ENCODE measurements at places on chromosomes 16 and 17.

- no peak for DNase-seq
Measured at GRCh38 chr17:48489781-48490180, 41.0 kb downstream of the HOXB1 start.

DNA sequence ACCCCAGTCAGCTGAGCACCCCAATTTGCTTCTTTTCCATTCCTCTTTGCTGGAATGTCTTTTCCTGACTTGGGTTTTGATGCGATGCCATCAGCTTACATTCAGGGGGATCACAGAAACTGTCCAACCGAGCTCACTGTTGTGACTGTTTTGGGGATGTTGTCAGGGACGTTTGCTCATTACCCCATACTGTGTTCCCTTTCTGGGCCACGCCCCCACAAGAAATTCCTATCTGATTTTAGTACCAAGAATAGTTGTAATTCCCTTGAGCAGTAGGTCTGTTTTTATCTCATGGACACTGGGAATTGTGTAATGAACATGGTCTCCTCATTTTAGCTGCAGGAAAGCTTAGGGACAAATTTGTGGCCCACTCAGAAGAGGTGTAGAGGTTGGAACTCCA is 2.6 kb upstream of the NTN1 start:
- no peak for DNase-seq

- peak; percentile 65 for DNase-seq
Measured at GRCh38 chr17:4600563-4600962, 16.2 kb downstream of the SMTNL2 start.

DNA sequence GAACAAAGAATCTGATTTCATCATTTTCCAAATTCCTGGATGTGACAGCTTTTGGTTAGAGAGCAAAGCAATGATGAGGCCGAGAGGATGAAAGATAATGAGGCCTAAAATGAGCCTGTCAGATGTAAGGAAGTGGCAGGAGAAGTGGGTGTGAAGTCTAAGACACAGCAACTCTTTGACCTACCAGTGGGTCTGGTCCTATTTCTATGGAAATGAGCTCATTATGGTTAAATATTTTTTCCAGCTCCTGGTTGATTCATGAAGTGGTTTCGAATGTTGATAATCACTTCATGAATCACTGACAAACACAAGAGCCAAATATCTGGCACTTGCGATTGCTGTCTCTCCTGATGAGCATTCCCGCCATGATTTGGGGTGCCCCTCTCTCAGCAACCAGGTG is 273.3 kb upstream of the CDH5 start:
- DNase-seq: no peak

DNA sequence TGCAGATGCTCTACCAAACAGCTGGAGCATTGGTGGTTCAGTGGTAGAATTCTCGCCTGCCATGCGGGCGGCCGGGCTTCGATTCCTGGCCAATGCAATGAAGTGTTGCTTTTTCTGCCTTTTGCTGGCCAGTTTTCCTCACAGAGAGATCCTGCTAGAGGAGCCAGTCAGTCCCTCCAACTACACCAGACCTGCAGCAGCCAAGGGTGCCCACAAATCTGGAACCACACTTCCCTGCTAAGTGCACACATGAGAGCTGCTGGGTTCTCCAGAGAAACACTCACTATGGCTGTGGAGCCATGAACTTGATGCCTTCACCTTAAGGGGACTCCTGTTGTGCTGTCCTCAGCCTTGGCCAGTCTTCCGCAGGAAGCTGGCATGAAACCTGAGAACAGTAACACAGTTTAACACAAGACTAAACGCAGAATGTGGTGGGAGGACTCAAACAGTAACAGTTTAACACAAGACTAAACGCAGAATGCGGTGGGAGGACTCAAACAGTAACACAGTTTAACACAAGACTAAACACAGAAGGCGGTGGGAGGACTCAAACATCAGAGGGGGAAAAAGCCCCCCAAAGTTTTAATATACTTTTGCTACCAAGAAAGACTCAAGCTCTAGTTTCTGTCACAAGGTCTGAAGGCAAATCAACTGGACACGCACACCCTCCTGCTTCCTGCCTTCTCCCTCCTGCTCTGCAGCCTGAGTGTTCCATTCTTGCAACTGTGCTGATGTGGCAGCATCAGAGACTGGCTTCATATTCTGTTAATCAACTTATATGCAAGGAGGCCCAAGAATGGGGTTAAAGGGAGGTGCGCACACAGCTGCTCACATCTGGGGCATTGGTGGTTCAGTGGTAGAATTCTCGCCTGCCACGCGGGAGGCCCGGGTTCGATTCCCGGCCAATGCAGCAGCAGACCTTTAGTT is 12.0 kb downstream of the VAC14 start:
- DNase-seq: no peak

DNA sequence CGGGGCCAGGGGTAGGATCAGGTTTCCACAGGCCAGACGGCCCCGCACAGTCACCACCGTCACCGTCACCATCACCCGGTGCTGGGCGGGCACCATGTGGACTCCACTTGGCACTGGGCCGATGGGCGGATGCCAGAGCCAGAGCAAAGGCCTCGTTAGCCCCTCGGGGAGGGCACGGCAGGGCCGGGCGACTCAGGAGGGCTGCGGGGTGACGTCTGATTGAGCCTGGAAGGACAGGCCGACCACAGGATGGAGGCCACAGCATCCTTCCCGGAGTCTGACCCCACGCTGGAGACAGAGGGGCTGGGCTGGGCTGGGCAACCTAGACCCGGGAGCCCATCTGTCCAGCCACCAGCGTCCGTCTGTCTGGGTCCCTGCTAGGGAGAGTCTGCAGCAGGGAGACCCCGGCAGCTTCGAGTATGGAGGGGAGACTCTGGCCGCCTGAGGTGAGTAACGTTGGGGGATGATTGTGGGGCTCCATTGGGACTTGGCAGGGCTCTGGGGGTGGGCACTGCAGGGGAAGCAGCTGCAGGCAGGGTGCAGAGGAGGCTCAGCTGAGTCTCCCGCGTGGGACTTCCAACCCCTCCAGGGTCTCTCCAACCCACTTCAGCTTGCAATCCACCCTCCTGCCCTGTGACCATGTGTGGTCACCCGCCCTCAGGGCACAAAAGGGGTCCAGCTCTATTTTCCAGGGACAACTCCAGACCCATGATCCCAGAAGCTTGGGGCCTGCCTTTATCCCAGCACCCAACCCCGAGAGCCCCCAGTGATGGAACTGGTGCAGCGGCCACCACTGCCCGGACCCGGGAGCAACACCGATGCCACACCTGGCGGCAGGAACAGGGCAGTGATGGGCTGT is 22.6 kb downstream of the SLC25A10 start:
- no peak for DNase-seq

DNA sequence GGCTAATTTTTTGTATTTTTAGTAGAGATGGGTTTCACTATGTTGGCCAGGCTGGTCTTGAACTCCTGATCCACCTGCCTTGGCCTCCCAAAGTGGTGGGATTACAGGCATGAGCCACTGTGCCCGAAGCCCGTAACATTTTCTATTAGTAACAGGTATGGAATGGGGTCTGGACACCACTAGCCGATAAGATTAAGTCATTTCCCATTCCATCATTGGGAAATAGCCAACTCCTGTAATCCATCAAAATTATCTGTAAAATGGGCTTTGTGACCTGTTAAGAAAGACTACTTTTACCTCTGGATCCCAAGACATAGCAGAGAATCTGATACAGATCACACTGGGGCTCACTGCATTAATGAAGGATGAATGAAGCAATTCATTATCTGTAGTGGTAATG is 3.9 kb upstream of the LUC7L3 start:
- DNase-seq: no peak

- no peak for DNase-seq
Measured at GRCh38 chr17:41433586-41433985, 7.2 kb downstream of the KRT38 start.

DNA sequence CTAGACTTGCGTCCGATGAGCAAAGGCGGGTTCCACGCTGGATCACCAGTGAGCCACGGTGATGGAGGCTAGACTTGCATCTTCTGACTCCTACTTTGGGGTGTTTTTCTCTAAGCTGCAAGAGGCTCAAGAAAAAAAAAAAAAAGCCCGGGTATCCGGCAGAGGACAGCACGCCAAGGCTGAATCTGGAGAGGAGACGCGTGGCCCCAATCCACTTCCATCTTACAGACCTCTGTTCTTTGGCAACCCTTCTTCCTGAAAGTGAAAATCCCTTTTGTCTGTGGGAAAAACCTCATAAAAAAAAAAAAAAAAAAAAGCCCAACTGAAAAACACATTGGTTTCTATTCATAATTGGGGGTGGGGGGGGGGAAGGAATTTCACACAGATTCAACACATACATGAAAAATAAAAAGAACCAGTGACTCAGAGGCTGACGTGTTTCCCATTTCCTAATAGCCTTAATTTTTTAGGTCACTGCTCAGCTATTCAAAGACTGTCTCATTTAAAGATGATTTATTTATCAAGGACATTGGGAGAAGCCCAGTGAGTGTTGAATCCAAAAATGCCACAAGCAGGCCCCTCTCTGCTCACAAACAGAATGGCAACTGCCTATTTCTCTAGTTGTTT is 258.3 kb downstream of the FOXL1 start:
- DNase-seq: no peak

- no peak for DNase-seq
Measured at GRCh38 chr17:62751060-62751691, 56.9 kb downstream of the MARCHF10 start.

- no peak for DNase-seq
Measured at GRCh38 chr16:73743665-73744496, 552.7 kb upstream of the PSMD7 start.

GRCh38 chr17:59108400-59109102 is 1.9 kb upstream of the TRIM37 start:
- no peak for DNase-seq

GRCh38 chr16:4120176-4120575 is 3.9 kb upstream of the ADCY9 start:
- no peak for DNase-seq

GRCh38 chr16:20385844-20386832 is 18.4 kb downstream of the PDILT start:
- DNase-seq: peak; percentile 74

DNA sequence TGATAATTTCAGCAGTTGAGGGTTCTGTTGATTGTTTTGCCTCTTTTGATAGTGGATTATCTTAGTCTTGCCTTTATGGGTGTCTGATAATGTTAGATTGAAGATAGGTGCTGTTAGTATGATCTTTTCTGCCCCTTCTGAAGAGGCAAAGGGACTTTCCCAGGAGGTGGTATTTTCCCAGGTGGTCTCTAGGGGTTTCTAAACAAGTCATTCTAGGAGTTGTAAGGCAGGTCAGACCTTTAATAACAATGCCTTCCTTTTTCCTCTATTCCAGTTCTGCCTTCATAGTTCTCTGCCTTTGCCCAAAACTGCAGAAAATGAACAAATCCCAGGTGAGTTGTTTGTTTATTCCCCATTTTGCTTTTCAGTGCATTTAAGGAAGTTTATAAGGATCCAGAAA is 4.3 kb downstream of the ZFP1 start:
- DNase-seq: no peak

DNA sequence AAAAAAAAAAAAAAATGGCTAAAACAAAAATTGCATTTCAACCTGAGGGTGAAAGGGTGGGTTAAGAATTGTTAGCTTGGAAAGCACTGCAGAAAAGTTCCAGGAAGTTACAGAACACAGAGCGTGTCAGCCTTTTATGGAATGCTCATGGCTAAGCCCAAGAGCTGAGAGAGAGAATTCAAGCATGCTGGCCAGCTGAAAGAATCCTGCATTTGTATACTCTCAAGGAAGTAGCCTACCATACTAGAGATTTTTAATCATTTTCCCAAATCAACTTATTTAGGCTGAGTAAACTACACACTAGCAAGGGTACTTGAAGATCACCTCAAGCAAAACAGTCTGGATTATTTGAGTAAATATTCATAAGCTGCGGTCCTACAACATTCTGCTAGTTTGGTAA is 153.9 kb downstream of the KCNJ2 start:
- DNase-seq: no peak

DNA sequence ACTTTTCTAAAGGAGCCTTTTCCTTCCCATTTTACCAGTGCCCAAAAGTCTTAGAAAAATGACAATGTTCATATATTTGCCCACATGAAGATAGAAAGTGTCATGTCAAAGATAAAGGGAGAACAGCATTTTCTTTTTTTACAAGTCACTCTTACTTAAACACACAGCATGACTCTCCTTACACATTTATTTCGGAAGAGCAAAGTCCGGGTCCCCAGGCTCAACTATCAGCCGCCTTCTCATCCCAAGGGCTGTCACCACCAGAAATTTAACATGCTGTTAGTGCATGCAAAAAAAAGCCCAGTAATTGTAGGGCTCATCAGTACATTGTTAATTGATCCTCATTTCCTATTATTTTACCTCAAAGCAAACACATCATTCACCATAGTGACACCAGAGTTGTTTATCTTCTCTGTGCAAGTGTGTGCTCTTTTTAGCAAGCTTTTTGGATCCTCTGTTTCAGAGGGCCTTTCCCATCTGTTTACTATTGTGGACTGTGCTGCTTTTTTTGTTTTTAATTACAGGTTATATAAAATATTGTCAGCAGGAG is 560.3 kb downstream of the WWOX start:
- no peak for DNase-seq

GRCh38 chr17:46212634-46213435 is 19.6 kb upstream of the KANSL1 start:
- DNase-seq: peak; percentile 67

DNA sequence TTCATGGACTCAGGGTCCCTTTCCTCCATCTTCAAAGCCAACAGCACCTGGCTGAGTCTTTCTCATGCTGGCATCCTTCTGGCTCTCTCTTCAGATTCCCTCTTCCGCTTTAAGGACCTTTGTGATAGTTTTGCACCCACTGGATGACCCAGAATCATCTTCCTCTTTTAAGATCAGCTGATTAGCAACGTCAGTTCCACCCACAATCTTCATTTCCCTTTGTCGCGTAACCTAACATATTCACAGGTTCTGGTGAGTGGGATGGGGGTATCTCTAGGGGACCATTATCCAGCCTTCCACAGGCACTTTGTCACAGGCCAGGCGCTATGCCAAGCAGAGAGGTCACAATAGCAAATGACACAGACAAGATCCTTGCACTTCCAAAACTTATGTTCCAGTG is 593.8 kb downstream of the MAF start:
- no peak for DNase-seq

DNA sequence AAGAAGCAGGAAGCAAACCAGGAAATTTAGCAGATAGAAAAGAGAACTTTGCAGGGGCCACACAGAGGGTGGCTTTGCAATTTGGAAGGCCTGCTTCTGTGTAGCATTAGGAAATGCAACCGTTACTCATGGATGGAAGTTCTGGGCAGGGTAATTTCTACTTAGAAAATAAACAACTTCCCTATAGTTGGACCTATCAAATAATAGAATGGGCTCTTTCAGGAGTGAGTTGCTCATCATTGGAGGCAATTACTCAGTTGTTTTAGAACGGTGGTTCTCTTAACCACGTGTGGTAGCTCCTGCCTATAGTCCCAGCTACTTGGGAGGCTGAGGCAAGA is 25.8 kb upstream of the HS3ST2 start:
- no peak for DNase-seq

Data from ecto neural progenitor cell (in vitro differentiated cells).